ENCODE measurements at places on chromosomes 5 and 9.

GRCh38 chr9:35333551-35333950, 156.4 kb upstream of the RUSC2 start:
- peak; percentile 87 for DNase-seq

- DNase-seq = no peak
Observed at GRCh38 chr5:181221105-181221791, 1.8 kb upstream of the TRIM41 start.

- no peak for DNase-seq
Observed at GRCh38 chr5:179113143-179113530, 53.0 kb downstream of the ZNF354C start.

- peak; percentile 83 for DNase-seq
Observed at GRCh38 chr5:122312591-122313406, 762 bp downstream of the SNCAIP start.

DNA sequence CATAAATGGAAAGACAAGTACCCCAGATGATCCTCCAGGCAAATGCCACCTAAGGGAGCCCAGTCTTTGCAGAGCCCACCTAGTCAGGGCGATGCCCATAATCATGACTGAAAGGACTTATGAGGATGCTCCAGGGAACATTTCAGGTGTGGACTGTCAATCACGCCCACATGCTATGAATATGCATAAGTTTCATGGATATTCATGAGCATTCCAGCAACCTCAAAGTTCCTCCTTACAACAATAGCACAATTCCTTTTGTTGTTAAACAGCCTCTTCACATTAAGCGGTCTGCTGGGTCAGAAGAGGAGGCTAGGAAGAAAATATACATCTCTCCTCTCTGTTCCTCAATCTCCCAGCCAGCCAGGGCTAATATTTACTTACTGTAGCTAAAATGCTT, 161.6 kb downstream of the C5orf15 start:
- DNase-seq = no peak

DNA sequence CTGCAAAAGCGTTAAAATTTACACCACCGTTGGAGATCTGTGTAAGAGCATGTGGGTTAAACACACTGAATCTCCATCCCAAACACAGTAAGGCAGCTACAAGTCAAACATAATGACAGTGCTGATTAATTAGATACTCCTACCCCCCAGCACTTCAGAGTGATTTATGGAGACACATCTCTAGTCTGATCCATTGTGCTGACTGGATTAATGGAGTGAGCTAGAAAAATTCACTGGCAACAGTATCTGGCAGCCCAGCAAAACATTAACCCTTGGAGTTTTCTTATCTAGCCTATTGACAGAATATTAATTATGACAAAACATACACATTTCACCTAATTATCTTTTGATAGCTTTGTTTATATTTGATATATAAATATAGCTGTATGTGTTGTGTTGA, 188.6 kb upstream of the ISL1 start:
- DNase-seq = no peak

- no peak for DNase-seq
Observed at GRCh38 chr5:68196876-68197275, 18.7 kb upstream of the PIK3R1 start.

- DNase-seq = peak; percentile 81
Observed at GRCh38 chr9:132141344-132141947, 20.4 kb upstream of the NTNG2 start.

GRCh38 chr9:90219548-90220118, 423.0 kb downstream of the DIRAS2 start:
- DNase-seq = no peak

DNA sequence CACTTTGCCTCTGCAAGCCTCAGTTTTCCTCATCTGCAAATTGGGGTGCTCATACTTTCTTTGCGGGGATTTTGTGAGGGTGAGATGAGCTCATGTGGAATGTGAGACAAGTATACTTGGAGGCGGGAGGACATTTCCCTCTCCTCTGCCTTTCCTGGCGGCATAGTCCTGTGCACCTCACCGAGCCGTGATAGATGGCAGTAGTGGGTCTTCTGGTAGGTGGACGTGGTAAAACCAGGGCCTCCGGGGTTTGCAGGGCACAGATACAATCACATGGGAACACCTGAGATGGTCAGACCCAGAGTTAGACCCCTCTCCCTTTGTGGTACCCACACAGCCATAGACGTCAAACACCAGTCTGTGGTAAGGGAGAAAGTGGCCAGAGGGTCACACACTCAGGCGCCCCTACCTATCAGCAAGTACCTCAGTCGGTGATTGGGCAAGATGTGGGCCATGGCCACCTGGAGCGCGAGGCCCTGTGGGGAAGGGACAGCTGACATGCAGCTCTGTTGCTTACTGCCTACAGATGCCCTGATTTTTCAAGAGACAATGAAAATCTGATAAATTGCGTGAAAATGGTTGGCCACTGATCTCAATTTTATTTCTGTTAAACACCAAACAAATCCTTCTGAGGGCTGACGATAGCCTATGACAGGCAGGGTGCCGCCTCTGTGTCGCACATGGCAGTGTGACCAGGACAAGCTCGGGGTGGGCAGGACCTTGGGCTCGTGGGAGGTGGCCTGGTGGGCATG, 9.9 kb downstream of the ERGIC1 start:
- DNase-seq = no peak

DNA sequence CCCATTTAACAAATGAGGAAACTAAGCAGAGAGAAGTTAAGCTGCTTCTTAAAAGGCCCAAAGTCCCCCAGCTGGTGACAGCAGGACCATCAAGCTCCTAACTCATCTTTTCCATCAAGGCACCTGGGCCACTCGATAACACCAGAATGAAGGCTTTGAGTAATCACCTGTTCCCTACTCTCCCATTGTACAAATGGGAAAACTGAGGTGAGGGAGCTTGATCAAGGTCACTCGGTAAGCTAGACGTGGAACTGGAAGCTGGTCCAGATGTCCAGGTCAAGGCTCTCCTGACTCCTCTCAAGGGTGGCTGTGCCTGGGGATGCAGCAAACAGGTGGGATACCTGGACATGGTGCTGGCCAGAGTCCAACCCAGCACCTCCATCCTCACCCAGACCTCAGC, 90.6 kb upstream of the SHB start:
- DNase-seq = no peak

DNA sequence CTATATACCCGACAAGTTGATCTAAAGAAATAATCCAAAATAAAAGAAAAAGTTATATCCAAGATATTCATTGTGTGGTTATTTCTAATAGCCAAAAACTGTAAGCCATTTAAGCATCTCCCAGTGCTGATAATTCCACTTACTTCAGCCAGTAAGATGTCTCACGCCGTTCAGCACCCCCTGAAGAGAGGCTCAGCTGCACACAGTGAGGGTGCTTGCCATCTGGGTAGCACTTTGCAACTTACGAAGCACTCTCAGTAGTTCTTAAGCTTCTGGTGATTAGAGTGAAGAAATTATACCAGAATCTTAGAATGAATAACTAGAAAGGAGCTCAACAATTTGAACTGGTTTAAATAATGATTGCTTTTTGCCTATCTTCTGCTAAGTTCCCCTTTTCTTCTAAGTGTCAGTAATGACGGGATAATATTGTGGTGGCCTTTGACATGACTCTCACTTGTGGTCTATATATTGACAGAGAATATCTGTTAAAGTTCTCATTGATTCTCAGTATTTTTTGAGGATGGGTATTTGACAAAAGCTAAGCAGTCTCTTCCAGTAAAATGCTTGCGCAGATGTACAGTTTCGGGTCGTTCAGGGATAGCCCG, 26.2 kb upstream of the LTC4S start:
- DNase-seq = no peak

DNA sequence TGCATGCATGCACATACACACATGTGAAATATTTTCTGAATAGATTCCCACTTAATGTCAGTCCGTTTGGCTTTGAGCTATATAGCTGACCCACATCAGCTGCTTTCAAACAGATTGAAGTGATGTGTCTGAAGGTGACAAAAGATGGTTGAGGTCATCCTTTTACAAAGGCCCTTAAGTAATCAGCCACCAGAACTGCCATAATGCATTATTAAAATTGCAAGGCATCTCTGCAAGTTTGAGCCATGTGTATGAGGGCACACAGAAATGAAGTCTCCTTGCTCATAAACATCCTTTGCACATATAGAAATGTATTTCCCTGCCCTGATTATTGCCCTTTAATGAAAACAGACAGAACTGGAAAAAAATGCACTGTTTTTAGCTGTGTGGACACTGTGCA, 1043.0 kb upstream of the C9orf72 start:
- DNase-seq = peak; percentile 2

DNA sequence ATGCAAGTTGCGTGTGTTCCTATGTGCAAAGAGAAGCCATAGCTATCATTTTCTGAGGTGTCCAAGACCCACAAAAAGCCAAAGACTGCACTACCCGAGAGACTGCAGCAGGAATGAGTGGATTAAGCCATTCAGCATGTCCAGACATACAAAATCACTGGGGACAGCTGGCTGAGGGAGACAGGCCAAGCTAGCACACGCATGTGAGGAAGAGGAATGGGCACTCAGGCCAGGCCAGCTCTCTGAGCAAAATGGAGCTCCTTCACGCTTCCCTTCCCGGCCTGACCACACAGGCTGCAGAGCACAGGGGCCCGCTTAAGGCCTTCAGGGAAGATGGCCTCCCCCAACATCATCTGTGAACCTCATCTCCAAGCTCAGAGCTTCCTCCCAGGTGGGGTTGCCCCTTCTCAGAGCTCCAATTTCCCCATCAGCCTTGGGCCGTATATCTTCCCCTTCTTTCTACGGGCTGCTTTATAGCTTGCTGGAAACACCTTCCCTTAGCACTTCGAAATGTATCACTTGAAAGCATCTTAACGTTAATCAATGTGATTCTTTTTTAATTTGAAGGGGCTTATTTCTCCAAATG, 8.4 kb downstream of the DCANP1 start:
- peak; percentile 15 for DNase-seq

- peak; percentile 67 for DNase-seq
Observed at GRCh38 chr9:130713286-130713960, 19.8 kb downstream of the EXOSC2 start.

- peak; percentile 39 for DNase-seq
Observed at GRCh38 chr5:141872496-141873356, 5.5 kb downstream of the PCDH1 start.

DNA sequence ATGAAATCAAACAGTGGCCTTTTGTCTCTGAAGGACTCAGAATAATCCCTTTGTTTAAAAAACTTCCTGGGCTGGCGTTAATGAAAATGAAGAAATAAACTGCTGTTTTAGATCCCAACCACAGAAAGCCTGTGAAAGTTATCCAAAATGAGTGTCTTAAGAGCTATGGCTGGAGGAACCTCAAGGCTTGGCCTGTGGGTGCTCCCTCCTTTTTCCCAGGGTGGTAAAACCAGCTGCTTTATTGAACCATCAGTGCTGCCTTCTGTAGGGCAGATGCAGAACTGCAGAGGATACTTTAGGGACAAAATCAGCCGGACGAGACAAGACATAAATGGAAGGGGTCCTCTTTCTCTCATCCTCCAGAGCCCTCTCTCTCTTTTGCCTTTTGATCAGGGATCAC, 100.9 kb downstream of the SMARCA2 start:
- peak; percentile 72 for DNase-seq

GRCh38 chr5:176388003-176388443, 375 bp downstream of the NOP16 start:
- DNase-seq = no peak

DNA sequence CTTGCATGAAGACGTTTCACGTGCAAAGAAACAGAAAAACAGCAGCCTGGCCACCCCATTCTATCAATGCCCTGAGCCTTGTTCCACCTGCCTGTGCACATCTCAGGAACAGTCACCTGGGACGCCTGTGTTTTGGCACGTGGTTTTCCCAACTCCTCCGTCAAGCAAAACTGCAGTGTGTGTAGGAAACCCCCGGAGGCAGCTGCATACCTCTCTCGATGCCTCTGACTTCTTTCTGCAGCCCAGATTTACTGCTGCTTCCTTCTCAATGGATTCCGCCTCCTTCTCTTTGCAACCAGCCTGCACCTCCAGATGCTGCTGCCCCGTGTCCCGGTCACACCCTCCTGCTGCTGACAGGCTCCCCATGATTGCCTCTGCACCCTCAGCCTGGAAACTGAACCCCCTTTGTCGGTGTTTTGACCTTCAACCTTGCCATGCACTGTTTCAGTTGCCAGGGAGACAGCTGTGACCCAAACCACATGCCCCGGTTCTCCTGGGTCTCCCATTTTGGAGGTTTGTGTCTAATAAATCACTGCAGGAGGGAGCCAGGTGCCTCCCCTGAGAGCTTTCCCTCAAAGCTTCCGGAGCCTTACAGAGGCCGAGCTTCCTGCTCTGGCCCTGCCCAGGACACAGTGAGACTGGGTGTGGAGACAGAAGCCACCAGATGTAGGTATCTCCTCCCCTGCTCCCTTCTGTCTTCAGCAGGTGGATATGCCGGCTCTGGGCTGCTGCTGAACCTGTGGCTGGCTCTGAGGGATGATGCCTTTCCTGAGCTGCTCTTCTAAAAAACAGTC, 395.5 kb upstream of the IRX1 start:
- DNase-seq = no peak

- no peak for DNase-seq
Observed at GRCh38 chr9:113966394-113966793, 90.3 kb downstream of the ZNF618 start.

DNA sequence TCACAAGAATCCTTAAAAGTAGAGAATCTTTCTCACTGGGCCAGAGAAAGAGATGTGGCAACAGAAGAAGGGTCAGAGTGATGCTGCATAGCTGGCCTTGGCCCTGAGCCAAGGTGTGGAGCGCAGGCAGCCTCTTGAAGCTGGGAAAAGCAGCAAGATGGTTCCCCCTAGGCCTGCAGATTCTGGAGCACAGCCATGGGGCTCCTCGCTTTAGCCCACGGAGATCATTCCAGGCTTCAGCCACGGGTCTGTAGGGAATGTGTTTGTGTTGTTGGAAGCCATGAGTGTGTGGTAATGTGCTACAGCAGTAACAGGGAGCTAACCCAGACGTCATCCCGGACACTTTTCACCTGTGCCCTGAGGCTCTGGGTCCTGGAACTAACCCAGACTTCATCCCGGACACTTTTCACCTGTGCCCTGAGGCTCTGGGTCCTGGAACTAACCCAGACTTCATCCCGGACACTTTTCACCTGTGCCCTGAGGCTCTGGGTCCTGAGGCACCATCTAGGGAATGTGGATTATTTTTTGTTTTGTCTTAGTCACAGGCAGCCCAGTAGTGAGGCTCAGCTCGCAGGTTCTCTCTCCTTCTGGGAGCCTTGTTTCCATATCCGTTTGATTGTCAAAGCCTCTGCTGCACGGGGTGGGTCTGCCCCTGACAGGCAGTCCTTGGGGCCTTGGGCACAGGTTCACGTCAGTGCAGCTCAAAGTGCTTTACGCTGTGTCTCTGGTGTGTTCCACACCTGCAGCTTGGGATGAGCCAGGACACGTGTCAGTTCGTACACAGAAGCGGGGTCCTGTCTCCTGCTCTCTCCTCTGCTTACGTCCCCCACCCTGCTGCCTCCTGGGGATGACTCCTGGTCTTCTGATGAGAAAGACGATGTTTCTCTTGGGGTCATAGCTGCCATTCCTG, 56.3 kb upstream of the EXOC3 start:
- DNase-seq = peak; percentile 43

DNA sequence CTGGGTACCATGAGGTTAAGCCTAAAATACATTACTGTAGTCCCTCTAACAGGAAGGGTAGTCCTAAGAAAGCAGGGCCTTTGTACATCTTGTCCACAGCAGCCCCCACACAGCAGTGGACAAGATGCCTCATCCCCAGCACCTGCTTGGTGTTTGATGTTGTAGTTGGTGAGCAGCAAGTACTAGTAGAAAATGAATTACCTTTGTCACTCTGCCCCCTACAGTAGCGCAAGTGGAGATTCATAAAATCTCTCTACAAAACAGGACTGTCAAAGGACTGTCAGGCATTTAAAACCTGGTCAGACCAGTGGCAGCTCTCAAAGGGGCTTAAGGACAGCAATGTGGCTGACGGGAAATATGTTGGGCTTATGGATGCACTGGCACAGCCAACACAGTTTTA, 122.5 kb downstream of the TMEM174 start:
- no peak for DNase-seq

Data from osteoblast (primary cell).